Stimulated activated CD4-positive, alpha-beta T cell treated with anti-CD3 and anti-CD28 coated beads, TNF-alpha, amount 100 ng/mL, for 1 hour (primary cell): ENCODE measurements at places on chromosomes 6 and 20.

DNA sequence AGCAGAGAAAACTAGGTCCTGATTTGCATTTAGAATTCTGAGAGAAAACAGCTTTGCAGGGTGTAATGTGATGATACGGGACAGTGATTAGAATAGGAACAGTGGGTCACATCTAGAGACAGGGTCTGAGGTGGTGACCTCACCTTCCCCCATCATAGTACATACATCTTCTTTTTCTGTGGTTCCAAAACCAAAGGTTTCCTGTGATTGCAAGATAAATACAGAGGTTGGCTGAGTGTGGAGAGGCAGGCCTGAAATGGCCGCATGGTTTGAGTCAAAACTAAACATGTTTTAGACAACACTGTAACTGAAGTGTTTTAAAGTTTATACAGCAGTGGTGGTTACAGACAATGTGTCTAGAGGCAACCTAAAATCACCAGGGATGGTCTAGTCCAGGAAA is 10.4 kb upstream of the NT5DC1 start:
- no peak for DNase-seq

- no peak for DNase-seq
Measured at GRCh38 chr6:170033666-170034065, 257.2 kb downstream of the DLL1 start.

GRCh38 chr6:88422831-88423230 is 256.7 kb upstream of the CNR1 start:
- DNase-seq: no peak

DNA sequence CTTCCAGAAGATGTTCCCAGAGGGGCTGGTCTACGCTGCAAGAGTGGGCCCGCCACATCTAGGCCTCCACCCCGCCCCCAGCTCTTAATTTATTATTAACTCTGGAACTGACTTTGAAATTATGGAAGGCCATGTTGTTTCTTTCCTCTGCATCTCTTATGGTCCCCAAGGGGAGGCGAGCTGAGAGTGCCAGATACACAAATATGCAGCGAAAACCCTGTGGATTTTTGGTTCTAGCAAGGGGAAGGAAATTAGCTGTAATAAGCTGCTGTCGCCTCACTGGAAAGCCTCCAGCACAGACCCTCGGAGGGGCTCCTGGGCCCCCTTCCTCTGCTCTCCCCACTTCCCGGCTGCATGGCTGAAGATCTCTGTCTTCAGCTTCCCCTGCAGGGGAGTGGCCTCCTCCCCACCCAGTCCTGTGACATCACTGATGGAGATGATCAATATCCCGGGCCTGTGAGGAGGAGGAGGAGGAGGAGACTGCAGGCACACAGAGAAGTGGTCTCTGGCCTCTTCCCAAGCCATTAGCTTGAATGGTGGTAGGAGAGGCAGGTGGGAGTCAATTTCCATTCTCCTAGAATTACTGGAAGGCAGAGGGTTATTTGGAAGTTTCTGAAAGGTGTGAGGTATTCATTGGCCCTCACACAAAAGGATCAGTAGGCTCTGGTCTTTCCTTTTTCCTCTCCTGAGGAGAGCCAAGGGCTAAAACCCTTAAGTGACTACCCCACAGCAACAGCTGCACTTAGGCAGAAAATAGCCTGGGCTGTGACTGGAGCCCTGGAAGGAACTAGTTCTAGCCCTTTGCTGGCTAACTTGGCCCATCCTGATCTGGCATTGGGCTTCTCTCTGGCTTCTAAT is 39.7 kb upstream of the CCDC167 start:
- no peak for DNase-seq

DNA sequence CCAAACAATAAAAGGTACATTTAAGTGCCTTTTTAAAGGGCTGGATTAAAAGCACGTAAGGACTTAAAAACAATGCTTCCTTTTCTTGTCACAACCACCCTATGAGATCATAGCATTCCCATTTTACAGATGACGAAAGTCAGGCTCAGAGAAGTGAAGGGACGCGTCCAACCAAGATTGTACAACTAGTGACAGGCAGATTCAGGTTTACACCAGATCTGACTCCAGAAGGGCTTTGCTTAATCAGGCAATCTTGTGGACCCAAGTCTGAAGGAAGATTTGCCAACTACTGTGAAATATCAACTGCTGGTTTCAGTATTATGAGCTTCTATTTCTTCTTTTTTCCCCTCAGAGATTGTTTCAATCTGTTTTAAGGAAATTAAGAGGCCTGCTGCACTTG is 877 bp downstream of the ENPP4 start:
- no peak for DNase-seq

DNA sequence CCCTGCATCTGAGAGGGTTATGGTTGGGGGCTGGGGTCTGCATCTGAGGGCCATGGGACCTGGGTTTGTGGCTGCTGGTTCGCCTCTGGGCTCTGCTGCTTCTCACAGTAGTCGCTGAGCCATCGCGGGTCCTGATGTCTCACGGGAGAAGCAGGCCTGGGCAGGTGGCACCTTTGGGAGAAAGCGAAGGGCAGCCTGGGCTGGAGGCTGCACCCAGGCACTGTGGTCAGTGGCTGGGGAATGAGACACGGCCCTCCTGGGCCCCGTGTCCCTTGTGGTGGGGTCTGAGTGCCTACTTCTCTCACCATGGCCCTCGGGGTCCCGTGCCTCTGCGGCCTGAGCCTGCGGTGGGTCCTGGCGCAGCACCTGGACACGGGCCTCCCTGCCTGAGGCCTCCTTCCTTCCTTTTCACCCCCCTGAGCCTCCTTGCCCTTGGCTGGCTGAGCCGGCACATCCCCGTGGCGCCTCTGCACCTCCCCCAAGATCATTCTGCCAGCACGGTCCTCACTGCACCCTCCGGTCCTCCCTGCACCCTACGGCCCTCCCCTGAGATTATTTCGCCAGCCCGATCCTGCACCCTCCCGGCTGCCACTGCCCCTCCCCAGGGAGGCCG is 206.0 kb downstream of the ERMARD start:
- no peak for DNase-seq
